Colonic mucosa (tissue), 4 donors: ENCODE measurements at places on chromosomes 13 and 19. TPM values are rescaled to one million over a fixed set of nuclear protein-coding genes. Genes with fewer than 3 reads are reported as not detected.

- H3K4me3 ChIP-seq: no peak overlapping the region
- no peak overlapping the region for H3K27ac ChIP-seq
- no peaks in the 10 kb centered on the region for H3K27me3 ChIP-seq
- peaks cover 23% of the 10 kb centered on the region for H3K4me1 ChIP-seq
These were observed 33.5 kb downstream of the ELL start for GRCh38 chr19:18488403-18488723.

- DNase-seq: no peak
- H3K4me1 ChIP-seq: no peaks in the 10 kb centered on the region
- no peak overlapping the region for H3K4me3 ChIP-seq
These were observed 26.9 kb downstream of the SCGB2B2 start for GRCh38 chr19:34649886-34650543.

Gene ZNF610
- total RNA-seq: 0.84 TPM

DNA sequence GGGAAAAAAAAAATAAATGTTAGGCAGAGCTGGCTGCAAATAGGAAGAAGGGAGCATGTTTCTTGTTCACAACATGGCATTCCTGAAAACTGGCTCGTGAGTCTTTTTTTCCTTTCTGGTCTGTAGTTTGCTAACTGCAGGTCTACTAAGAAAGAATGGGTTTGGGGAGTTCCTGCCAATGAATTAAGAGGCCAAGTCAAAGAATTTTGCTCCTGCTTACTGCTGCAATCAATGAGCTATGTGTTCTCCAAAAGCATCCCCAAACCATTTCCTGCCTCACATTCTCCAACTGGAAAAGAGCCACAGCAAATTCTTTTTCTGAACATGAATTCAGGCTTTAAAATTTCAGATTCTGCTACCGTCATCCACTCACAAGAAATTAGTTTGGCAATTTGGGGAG lies 88.6 kb downstream of the DCT start:
- no peak overlapping the region for H3K27ac ChIP-seq
- DNase-seq: no peak
- no peak overlapping the region for H3K4me3 ChIP-seq
- H3K36me3 ChIP-seq: no peaks in the 10 kb centered on the region
- no peaks in the 10 kb centered on the region for H3K27me3 ChIP-seq

Gene DAND5
- total RNA-seq: 0.19 TPM

Gene TSSK6
- 3.6 TPM for total RNA-seq

Gene ZIK1
- total RNA-seq: 1.3 TPM

- DNase-seq: no peak
- no peak overlapping the region for H3K4me3 ChIP-seq
- H3K27me3 ChIP-seq: no peaks in the 10 kb centered on the region
- H3K27ac ChIP-seq: no peak overlapping the region
- H3K4me1 ChIP-seq: no peaks in the 10 kb centered on the region
These were observed 68.9 kb downstream of the SHISA2 start for GRCh38 chr13:25982907-25983306.

DNA sequence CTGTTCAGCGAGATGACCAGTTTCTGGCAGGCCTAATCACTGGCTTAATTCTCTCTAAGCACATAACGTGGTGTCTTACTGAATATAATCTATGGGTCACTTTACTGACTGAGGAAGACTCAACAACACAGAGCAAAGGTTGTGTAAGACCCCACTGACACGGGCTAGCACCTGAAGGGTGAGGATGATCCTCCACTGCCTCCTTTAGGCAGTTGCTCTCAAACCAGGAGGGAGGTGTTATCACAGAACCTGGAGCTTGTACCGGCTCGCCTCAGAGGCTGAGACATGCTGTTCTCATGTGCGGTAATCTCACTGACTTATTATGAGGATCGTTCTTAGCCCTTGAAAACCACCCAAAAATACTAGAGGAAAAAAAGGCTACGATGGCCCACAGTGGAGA lies 28.3 kb downstream of the RCBTB2 start:
- DNase-seq: no peak
- H3K4me3 ChIP-seq: no peak overlapping the region
- no peaks in the 10 kb centered on the region for H3K27me3 ChIP-seq
- H3K27ac ChIP-seq: no peak overlapping the region

GRCh38 chr13:25715760-25716159 lies 336.1 kb downstream of the SHISA2 start:
- no peak overlapping the region for H3K4me3 ChIP-seq
- no peak overlapping the region for H3K27ac ChIP-seq
- no peak for DNase-seq
- H3K4me1 ChIP-seq: no peaks in the 10 kb centered on the region

DNA sequence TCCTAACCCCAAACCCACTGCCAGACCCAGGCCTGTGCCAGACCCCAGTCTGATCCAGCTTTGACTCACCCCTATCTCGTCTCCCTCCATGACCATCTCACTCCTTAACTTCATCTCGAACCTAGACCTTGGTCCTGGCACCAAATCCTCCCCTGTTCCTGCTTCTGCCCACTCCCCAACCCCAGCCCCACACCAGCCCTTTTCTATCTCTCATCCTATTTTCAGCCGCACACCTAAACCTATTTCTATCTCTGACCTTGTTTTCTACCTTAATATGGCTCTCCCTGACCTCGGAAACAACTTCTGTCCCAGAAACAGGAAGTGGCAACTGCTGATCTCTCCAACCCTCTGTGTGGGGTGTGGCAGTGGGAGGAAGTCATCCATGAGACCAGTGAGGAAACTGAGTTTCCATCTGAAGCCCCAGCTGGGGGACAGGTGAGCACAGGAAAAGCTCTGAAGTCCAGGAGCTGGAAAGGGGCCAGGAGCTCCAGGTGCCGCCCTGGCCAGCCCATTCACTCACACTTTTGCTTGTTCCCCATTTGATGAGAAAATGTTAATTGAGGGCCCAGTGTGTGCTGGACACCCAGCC lies 13.7 kb downstream of the PTH2 start:
- DNase-seq: no peak
- H3K27me3 ChIP-seq: no peaks in the 10 kb centered on the region
- H3K4me3 ChIP-seq: no peak overlapping the region
- H3K27ac ChIP-seq: no peak overlapping the region
- no peaks in the 10 kb centered on the region for H3K36me3 ChIP-seq
- H3K4me1 ChIP-seq: no peaks in the 10 kb centered on the region

- no peak overlapping the region for H3K4me3 ChIP-seq
- H3K4me1 ChIP-seq: no peaks in the 10 kb centered on the region
These were observed 487.1 kb downstream of the EFNB2 start for GRCh38 chr13:106048386-106048785.

DNA sequence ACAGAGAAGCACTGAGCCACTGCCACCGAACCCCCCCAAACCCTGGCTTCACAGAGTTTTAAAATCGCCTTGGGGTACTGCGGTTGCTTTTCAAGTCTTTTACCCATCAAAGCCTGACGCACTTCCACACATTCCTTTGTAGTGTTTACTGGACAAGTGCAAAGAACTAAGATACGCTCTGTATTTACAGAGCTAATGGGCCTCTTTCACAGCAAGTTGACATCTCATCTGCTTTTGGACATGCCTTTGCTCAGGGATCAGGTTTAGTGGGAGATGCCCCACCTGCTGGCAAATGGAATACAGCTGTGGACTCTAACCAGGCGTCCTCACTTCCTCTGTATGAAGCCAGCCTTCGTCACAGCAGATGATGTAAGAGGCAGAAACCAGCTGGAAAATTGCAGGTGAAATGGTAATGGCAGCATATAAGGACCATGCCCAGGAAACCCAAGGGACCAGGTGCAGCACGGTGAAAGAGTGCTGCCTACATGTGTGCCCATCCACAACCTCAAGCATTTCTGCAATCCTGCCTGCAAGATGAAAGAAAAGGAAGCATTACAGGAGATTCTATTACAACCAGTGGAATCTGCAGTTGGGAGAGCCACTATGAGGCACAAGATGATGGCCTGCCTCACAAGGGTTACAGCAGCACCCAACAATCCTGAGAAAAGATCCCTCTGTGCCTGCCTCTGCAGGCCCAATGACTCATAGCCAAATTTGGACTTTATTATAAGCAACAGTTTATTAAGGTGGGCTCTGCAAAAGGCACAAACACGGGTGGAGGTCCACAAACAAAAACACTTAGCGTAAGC lies 34.7 kb downstream of the BRD4 start:
- no peaks in the 10 kb centered on the region for H3K27me3 ChIP-seq
- H3K36me3 ChIP-seq: no peaks in the 10 kb centered on the region
- DNase-seq: peak; percentile 39
- no peak overlapping the region for H3K4me3 ChIP-seq
- H3K27ac ChIP-seq: no peak overlapping the region

DNA sequence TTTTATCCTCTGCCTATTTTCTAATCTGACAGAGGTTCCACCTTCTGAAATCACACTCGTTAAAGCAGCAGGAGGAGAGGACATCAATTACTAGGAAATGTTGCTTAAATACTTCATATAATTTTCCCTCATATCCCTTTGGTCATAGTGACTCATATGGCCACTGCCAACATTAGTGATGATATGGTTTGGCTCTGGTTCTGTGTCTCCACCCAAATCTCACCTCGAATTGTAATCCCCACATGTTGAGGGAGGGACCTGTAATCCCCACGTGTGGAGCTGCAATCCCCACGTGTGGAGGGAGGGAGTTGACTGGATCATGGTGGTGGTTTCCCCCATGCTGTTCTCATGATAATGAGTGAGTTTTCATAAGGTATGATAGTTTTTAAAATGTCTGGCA lies 618.4 kb upstream of the SLITRK5 start:
- H3K36me3 ChIP-seq: no peaks in the 10 kb centered on the region
- H3K27ac ChIP-seq: no peak overlapping the region
- no peaks in the 10 kb centered on the region for H3K4me1 ChIP-seq
- no peak overlapping the region for H3K4me3 ChIP-seq
- no peaks in the 10 kb centered on the region for H3K27me3 ChIP-seq

Gene SIAH3
- not detected for total RNA-seq

Gene CFD
- total RNA-seq: 42.2 TPM

- H3K27me3 ChIP-seq: no peaks in the 10 kb centered on the region
- peaks cover 5% of the 10 kb centered on the region for H3K4me1 ChIP-seq
- no peaks in the 10 kb centered on the region for H3K36me3 ChIP-seq
- no peak overlapping the region for H3K4me3 ChIP-seq
These were observed 1.3 kb downstream of the ATP7B start for GRCh38 chr13:52009946-52010345.

Gene ZNF878
- total RNA-seq: 0.32 TPM

GRCh38 chr13:41282129-41282571 lies 18.8 kb upstream of the MTRF1 start:
- no peak for DNase-seq
- no peak overlapping the region for H3K4me3 ChIP-seq

Gene ZNF491
- total RNA-seq: 1.9 TPM

DNA sequence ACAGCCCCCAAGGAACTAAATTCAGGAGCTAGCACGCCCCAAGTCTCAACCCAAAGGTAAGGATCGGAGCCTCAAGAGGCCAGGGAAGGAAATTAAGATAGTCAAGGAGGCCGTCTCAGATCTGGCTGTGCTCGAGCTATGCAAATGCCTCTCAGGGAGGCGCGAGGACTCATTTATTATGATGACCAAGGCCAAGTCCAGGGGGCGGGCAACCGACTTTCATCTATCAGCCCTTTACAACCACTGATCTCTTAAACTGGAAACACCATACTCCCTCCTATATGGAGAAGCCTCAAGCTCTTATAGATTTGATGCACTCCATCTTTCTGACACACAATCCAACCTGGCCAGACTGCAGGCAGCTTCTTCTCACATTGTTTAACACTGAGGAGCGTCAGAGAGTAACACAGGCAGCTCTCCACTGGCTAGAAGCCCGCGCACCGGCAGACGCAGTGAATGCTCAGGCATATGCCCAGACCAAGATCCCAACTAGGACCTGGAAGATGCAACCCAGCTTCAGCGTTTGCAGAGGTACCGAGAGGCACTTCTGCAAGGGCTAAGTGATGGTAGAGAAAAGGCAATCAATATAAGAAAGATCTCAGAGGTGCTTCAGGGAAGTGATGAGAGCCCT lies 9.6 kb upstream of the SLC15A1 start:
- no peaks in the 10 kb centered on the region for H3K27me3 ChIP-seq
- H3K36me3 ChIP-seq: no peaks in the 10 kb centered on the region
- H3K27ac ChIP-seq: no peak overlapping the region

GRCh38 chr13:102484329-102484728 lies 82.5 kb upstream of the FGF14 start:
- no peak overlapping the region for H3K4me3 ChIP-seq
- no peaks in the 10 kb centered on the region for H3K27me3 ChIP-seq
- no peak for DNase-seq
- H3K27ac ChIP-seq: no peak overlapping the region
- no peaks in the 10 kb centered on the region for H3K36me3 ChIP-seq

Gene PLIN5
- 3.5 TPM for total RNA-seq

Gene ERFL
- 0.47 TPM for total RNA-seq

GRCh38 chr13:114310956-114311355 lies 3.3 kb upstream of the CHAMP1 start:
- no peaks in the 10 kb centered on the region for H3K36me3 ChIP-seq
- H3K4me1 ChIP-seq: no peaks in the 10 kb centered on the region
- H3K27me3 ChIP-seq: no peaks in the 10 kb centered on the region
- no peak overlapping the region for H3K4me3 ChIP-seq

- H3K36me3 ChIP-seq: no peaks in the 10 kb centered on the region
These were observed 444 bp downstream of the PROSER1 start for GRCh38 chr13:39037410-39037879.

DNA sequence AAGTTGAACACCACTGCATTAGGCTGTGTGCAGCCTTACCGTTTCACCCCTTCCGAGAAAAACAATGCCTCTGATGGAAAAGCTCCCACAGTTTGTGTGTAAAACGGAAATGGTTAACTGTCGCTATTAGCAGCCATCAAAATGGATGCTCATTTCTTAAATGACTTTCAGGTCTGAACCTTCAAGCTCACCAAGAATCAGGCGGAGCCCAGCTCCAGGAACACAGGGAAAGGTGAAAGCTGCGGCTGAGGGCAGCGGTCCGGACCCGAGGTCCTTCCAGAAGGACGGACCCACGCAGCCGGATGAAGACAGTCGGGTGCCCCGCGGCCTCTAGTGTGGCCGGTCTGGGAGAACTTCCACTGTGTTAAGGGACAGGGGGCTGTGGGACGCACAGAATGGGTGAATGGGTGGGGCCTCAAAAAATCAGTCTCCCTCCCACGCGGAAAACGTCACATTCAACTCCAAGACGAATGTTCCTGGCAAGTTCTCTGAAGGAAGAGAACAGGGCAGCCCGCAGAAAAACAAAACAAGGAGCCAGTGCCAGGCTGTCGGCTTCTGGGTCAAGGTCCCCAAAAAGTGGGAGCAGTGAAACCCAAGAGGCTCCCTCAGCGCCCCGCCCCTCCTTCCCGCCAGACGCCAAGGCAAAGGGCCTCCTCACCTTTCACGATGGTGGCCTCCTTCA lies 4.9 kb downstream of the IRS2 start:
- no peak overlapping the region for H3K27ac ChIP-seq
- H3K36me3 ChIP-seq: no peaks in the 10 kb centered on the region
- no peak for DNase-seq
- H3K4me1 ChIP-seq: peaks cover 10% of the 10 kb centered on the region
- H3K4me3 ChIP-seq: peak overlapping the region; percentile 26
- H3K27me3 ChIP-seq: no peaks in the 10 kb centered on the region

GRCh38 chr13:77389625-77390000 lies 62.7 kb upstream of the MYCBP2 start:
- H3K27me3 ChIP-seq: no peaks in the 10 kb centered on the region
- no peak overlapping the region for H3K4me3 ChIP-seq
- DNase-seq: no peak
- H3K4me1 ChIP-seq: no peaks in the 10 kb centered on the region
- no peak overlapping the region for H3K27ac ChIP-seq

Gene ZNF473
- total RNA-seq: 5.9 TPM
